ENCODE measurements at places on chromosomes 4 and X.

GRCh38 chr4:7075962-7076695 lies 8.3 kb upstream of the GRPEL1 start:
- DNase-seq = no peak

DNA sequence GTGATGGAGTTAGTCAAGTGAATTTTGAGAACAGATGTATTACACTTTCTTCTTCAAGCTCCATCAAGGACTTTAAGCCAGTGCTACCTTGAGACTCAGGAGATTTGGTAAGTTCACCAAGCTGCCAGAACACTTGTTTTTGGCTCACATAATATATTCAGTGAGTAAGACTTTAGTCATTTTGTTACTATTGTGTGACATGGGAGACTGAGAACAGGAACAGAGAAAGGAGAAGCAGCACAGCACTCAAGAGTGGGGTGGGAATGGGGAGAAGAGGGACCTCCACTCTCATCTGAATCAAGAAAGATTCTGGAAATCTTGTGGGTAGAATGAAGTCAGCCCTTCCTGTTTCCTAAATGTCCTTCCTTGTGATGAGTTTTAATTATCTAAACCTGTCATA lies 87.3 kb upstream of the TET2 start:
- DNase-seq = no peak

GRCh38 chrX:112851806-112852205 lies 11.2 kb upstream of the AMOT start:
- peak; percentile 20 for DNase-seq

GRCh38 chr4:81130569-81130968 lies 84.5 kb downstream of the PRKG2 start:
- no peak for DNase-seq

DNA sequence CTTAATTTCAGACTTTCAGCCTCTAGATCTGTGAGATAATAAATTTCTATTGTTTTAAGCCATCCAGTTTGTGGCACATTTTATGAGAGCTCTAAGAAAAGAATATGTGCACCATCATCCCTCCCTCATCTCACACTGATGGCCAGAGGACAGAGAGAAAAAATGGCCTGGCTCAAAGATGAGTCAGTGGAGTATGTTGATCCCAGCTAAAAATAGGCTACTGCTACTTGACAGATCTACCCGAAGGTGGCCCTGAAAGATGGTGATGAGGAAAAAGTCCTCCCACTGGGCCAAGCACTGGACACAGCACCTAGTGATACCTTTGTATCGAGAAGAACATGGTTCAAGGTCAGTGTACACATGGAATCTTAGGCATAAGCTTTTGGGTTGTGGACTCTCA lies 38.2 kb upstream of the DCTD start:
- DNase-seq = no peak

GRCh38 chr4:61442936-61443335 lies 242.8 kb downstream of the ADGRL3 start:
- DNase-seq = no peak

- no peak for DNase-seq
Observed at GRCh38 chrX:35842674-35843073, 44.5 kb downstream of the MAGEB16 start.

GRCh38 chrX:81348388-81348787 lies 146.5 kb downstream of the SH3BGRL start:
- DNase-seq = no peak

GRCh38 chrX:139892512-139892911 lies 40.3 kb downstream of the ATP11C start:
- DNase-seq = no peak

- DNase-seq = no peak
Observed at GRCh38 chr4:92128676-92129075, 175.1 kb upstream of the GRID2 start.

- DNase-seq = no peak
Observed at GRCh38 chr4:126906466-126906865, 726.3 kb upstream of the INTU start.

- no peak for DNase-seq
Observed at GRCh38 chr4:59612235-59612634, 1587.9 kb upstream of the ADGRL3 start.

DNA sequence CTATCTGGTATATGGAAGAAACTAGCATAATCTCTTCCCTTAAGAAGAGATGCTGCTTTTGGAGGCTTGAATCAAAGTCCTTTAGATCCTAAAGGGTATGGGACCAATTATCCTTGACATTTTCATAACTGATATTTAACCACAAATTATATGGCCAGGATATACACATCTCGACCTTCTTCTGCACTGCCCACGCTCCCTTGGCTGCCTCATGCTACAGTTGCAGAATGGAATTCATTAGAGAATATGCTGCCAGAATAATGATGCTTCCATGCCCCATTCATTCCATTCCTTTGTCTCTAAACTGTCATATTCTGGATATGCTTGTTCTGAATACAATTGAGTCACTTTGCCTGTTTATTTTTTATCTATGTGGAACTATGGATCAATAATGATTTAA lies 157.1 kb upstream of the PACRGL start:
- no peak for DNase-seq

GRCh38 chr4:145936142-145936996 lies 2.3 kb downstream of the ZNF827 start:
- peak; percentile 75 for DNase-seq

DNA sequence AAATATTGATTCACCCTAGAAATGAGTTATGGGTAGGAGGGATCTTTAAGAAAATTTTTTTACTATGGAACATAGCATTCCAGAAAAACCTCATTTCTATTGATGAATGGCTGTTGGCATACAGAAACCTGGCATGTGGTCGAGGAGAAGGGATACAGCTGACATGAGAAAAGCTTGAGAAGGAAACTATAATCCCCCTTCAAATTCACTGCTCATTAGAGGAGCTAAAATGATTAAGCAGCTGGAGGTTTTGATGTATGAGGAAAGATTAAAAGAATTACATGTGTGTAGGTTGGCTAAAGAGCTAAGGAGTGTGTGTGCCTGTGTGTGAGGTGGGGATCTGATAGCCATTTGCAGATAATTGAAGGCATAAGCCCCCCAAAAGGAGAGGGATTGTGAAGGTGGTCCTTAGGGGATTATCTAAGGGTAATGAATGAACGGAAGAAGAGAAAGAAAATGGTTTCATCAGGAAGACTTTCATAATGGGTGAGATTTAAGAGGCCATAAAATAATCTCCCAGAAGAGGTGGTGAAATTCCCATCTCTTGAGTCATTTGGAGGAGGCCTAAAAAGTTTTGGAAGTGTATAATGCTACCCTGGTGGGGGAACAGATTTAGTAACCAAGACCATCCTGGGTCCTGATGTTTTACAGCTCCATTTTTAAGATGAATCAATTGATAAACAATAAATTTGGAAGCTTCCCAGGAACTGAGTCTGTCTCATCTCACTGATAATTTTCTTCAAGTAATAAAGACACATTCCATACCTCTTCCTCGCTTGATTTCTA lies 272.0 kb upstream of the HAND2 start:
- DNase-seq = no peak

- no peak for DNase-seq
Observed at GRCh38 chrX:147962476-147962875, 18.7 kb upstream of the FMR1NB start.

DNA sequence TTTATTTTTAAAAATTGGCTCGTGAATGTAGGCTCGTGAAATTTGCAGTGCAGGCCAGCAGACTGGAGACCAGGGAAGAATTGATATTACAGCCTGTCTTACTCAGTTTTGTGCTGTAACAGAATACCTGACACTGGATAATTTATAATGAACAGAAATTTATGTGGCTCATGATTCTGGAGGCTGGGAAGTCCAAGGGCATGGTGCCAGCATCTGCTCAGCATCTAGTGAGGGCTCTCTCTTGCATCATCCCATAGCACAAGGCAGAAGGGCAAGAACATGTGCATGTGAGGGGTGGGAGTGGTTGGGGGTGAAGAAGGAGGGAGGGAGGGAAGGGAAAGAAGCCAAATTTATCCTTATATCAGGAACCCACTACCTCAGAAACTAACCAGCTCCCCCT lies 13.7 kb upstream of the CLTRN start:
- no peak for DNase-seq

DNA sequence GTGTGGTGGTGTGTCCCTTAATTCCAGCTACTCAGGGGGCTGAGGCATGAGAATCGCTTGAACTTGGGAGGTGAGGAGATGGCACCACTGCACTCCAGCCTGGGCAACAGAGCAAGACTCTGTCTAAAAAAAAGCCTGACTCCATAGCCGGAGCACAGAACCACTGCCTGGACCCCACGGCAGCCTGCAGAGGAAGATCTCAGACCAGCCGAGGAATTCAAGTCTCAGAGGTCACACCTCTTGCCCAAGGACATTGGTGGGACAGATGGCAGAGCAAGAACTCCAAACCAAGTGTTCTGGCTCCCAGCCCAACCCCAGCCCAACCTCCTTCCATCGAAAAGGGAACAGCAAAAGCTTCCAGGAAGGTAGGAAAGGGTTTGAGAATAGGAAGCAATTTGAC lies 70.8 kb downstream of the SMIM20 start:
- no peak for DNase-seq

GRCh38 chr4:60657807-60658206 lies 542.3 kb upstream of the ADGRL3 start:
- DNase-seq = no peak

DNA sequence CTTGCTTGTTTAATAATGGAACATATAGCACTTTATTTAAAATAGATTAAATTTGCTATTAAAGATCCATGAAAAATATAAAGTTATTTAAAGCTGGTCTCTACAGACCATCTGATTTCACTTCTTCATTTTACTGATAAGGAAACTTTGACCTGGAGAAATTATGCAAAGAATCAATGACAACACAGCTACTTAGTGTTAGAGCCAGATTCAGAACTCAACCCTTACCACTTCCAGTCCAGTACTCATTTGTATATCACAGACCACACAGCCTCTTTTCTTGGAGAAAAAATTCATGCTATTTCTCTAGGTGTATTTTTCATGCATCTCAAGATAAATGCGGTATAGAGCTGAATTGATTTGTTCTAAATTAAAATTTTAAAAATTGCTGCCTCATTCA lies 34.0 kb downstream of the WDFY3 start:
- no peak for DNase-seq

- no peak for DNase-seq
Observed at GRCh38 chr4:88674565-88674964, 23.1 kb downstream of the NAP1L5 start.

- DNase-seq = no peak
Observed at GRCh38 chrX:21469071-21469470, 94.9 kb downstream of the CNKSR2 start.

DNA sequence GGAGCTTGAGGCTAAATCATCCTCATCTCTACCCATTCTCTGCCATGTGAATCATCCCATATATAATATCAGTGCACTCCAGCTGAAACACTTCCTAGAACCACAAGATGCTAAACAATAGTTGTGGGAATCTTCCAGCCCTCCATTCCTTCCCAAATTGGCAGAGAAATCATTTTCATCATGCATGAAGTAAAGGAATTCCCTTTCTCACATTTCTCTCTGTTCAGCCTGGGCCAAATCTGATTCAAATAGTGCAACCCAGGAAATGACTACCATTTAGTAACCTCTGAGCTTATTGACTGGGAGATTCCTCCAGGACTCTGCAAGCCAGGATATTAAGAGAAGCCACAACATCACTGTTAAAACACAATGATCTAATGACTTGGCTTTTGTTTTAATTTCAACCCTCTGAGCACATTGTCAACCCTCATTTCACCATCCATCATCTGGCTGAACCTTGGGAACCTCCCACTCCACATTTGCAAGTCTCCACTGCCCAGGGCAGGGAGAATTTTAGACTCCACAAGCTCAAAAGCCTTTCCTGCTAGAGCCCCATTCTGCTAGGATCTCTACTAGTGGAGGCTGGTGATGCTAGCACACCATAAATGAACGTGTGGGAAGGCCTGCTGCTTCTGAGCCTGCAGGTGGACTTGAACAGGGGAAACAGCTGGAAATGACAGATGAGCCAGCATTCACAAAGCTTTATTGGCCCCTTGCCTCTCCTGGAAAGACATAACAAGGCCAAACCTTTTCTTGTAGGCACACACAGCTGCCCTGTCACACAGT lies 133.9 kb downstream of the TET2 start:
- DNase-seq = no peak

- DNase-seq = no peak
Observed at GRCh38 chrX:97267396-97268181, 383.9 kb downstream of the RPA4 start.

GRCh38 chr4:78543424-78544125 lies 8.0 kb upstream of the ANXA3 start:
- no peak for DNase-seq

DNA sequence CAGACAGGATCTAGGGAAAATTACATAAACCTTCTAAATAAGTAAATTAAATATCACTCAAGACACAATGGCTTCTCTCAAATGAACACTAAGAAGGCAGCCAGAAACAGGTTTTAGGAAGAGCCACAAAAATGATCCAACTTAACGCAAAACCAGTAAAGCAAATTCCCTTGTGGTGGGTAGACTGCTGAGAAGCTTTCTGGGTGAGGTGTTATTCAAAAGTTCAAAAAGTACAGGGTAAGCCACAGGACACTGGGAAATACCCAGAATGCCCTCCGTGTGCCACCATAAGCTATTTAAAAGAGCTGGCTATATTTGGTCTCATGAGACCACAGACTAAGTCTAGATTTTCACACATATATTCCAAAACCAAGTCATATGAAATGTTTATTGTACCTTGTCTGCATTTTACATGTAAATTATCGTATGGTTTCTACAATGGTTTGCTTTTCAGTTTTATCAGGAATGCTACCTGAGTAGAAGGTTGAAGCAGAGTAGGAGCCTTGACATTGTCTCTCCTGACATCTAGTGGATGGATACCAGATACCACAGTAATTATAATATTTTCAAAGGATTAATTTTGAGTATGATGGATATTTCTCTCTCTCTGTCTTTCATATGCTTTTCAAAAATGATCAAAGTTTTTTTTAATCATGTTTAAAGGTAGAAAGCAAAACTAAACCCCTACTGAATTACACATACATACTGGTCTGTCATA lies 109.3 kb upstream of the KLHL13 start:
- DNase-seq = peak; percentile 58

- DNase-seq = no peak
Observed at GRCh38 chrX:23726191-23726590, 16.9 kb downstream of the ACOT9 start.

GRCh38 chrX:45697591-45697990 lies 496.9 kb upstream of the DIPK2B start:
- no peak for DNase-seq

- peak; percentile 81 for DNase-seq
Observed at GRCh38 chr4:156968479-156968984, 3.1 kb downstream of the PDGFC start.

- DNase-seq = no peak
Observed at GRCh38 chr4:157246964-157247363, 26.4 kb downstream of the GRIA2 start.

- DNase-seq = no peak
Observed at GRCh38 chr4:40206426-40206825, 9.6 kb downstream of the RHOH start.

- DNase-seq = no peak
Observed at GRCh38 chr4:2696423-2696822, 59.7 kb downstream of the TNIP2 start.

DNA sequence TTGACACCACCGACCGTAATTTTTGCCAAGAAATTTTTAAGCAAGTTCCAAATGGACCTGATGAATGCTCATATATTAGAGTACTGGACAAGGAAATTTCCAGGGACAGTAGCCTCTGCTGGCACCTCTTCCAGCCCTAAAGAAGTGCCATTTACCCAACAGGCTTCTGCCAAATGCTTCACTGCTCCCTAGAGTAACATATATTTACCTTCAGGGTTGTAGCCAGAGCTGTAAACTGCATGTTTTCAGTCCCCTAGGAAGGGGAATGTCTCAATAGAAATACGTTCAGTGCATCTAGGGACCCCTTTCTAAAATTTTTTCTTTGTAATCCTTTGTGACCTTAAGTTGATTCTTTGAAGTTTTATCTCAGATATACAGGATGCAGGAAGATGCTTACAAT lies 143.1 kb upstream of the SMAD1 start:
- no peak for DNase-seq
